ENCODE measurements at places on chromosomes 16 and 17. TPM values are rescaled to one million over a fixed set of nuclear protein-coding genes. Genes with fewer than 3 reads are reported as not detected.
A peak's percentile ranks its signal among the peaks of the same experiment; 100 is the strongest.

GRCh38 chr17:81306491-81306890 is 11.4 kb upstream of the SLC38A10 start:
- DNase-seq = no peak

DNA sequence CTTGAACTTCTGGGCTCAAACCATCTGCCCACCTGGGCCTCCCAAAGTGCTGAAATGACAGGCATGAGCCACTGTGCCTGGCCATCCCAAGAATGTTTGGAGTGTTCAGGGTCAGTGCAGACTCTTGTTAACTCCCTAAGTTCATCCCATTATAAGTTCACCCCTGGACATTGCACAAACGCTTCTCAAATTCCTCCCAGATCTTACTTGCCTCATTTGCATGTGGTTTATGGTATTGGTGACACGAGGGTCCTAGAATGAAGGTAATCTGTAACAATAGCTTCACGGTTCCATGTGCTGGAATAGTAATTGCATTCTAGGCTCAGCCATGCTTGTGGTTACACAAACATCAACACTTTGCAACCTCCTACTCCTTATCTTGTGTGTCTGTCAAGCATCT is 5.0 kb upstream of the CCDC42 start:
- DNase-seq = no peak

GRCh38 chr16:67943619-67944504 is at the start of gene LCAT:
Gene LCAT, minus strand, starts transcription at chr16:67944120. Its CDS starts 19 bp downstream, at chr16:67944101.
- DNase-seq = peak; percentile 81

- DNase-seq = no peak
Measured at GRCh38 chr16:11630046-11630767, 38.0 kb upstream of the SNN start.

DNA sequence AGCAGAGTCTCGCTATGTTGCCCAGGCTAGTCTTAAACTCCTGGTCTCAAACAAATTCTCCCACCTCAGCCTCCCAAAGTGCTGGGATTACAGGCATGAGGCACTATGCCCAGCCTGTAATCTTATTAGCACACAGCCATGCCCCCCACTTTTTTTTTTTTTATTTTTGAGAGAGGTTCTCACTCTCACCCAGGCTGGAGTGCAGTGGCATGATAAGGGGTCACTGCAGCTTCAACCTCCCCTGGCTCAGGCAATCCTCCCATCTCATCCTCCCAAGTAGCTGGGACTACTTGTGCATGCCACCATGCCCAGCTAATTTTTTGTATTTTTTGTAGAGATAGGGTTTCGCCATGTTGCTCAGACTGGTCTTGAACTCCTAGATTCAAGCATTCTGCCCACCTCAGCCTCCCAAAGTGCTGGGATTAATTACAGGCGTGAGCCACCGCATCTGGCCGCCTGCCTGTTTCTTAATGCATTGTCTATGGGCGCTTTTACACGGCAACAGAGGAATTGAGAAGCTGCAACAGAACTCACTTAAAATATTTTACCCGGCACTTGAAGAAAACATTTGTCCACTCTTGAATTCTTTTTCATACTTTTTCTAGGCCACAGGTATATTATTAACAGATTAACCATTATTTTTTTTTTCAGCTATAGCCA is 8.8 kb upstream of the CEP20 start:
- no peak for DNase-seq

DNA sequence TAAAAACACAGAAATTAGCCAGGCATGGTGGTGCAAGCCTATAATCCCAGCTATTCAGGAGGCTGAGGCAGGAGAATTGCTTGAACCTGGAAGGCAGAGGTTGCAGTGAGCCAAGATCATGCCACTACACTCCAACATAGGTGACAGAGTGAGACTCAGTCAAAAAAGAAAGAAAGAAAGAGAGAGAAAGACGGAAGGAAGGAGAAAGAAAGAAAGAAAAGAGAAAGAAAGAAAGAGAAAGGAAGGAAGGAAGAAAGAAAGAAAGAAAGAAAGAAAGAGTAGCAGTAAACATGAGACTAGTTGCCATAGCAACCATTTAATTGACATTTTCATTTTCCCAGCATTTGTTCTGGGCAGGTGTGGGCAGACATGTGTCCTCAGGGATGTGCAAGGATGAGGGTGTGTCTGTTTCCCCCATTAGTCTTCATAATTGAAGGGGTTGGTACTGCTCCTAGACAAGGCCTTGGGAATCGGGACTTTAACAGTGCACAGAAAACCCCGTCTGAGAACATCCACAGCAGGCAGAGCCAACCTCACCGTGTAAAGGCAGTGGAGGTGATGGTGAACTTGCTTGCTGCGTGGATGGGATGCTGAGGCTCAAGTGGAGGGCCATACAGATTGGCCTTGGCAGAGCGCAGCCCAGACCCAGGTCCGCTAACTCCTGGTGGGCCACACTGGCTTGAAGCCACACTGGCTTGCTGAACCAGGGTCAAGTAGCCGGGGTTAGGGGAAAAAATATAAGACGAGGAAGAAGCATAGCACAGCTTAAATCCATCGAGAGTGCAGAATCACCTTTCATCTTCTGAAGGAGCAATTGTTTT is 35.2 kb upstream of the KIFC3 start:
- DNase-seq = no peak

DNA sequence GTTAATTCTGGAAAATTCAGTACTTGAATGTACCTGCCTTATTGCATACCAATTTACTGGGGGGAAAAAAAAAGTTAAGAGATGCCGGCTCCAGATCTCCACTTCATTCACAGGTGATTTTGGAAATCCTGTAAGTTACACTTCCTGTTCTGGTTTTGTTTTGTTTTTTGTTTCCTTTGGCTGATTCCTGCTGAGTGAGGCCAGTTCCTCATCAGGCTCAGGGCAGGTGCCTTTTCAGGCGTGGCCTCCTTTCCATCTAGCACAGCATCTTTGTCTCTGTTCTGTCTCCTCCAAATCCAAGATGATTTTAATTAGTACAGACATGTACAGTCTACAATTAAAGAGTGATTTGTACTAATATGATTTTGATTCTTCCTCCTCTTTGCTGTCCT is 19.2 kb downstream of the CYB561 start:
- no peak for DNase-seq

DNA sequence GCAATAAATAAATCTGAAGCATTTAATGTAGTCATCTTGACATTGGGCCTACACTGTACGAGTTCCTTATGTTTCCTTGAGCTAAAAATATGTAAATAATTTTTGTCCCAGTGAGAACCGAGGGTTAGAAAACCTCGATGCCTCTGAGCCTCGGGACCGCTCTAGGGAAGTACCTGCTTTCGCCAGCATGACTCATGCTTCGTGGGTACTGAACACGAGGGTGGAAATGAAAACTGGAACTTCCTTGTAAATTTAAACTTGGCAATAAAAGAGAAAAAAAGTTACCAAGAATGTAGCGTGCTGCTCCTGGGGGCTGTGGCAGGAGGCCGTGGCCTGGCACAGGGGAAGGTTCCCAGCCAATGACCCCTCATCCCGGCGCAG is 74.1 kb downstream of the SOCS1 start:
- peak; percentile 28 for DNase-seq

GRCh38 chr16:11571549-11571948 is 15.2 kb downstream of the LITAF start:
- DNase-seq = no peak

- DNase-seq = no peak
Measured at GRCh38 chr16:53629151-53629550, 74.5 kb downstream of the RPGRIP1L start.

GRCh38 chr16:11619327-11619851 is 32.7 kb upstream of the LITAF start:
- no peak for DNase-seq

- DNase-seq = no peak
Measured at GRCh38 chr17:75793460-75793859, 8.9 kb downstream of the UNK start.

DNA sequence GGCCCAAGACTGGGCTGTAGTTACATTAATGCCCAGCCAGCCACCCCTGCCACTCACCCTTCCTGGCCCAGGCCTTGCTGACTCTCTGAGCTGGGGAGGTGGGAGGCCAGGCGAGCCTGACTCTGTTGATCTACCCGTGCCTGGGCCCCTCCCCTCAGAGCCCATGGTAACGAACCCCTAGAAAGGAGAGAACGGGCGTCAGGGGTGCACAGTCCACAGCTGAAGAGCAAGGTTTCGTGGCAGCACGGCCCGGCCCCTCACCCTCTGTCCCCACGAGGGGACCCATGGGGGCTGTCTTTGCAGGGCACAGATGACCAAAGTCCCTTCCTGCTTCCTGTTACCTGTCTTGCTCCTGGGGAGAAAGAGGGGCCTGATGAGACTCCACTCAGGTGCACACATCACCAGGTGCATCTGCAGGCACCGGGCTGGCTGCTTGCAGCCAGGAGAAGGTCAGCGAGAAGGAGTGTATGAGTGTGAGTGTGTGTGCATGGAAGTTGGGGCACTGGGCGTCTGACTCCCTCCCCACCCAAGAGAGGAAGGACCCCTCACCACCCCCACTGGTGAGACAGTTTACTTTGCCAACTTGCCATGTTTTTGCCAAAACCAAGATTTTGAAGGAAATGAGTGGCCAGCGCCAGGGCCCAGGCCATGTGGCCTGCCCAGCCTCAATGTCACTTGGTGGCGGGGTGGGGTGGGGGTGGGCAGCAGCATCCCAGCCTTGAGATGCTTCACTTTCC is 359.1 kb downstream of the SEC14L1 start:
- no peak for DNase-seq

- DNase-seq = no peak
Measured at GRCh38 chr16:17321824-17322223, 148.9 kb downstream of the XYLT1 start.

DNA sequence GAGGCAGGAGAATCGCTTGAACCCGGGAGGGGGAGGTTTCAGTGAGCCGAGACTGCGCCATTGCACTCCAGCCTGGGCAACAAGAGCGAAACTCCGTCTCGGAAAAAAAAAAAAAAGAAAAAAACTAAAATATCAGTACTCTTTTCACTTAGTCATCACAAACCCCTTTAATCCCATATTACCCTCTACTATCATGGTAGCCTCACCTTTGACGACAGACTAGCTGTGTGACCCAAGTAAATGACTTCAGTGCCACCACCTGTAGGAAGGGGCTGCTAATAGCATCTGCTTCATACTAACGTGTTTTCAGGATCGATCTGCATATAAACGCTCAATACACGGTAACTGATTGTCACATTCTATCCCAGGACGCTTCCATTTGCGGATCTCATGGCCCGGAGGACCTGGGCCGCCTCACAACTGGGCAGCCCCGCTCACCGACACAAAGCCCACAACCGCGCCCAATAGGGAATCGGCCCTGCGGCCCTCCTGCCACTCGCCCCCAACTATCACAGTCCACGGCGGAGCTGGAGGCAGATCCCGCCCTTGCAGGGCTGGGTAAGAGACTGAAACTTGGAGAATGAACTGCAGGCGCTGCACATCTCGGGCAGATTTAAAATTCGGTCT is 1.1 kb upstream of the ZNF263 start:
- no peak for DNase-seq

DNA sequence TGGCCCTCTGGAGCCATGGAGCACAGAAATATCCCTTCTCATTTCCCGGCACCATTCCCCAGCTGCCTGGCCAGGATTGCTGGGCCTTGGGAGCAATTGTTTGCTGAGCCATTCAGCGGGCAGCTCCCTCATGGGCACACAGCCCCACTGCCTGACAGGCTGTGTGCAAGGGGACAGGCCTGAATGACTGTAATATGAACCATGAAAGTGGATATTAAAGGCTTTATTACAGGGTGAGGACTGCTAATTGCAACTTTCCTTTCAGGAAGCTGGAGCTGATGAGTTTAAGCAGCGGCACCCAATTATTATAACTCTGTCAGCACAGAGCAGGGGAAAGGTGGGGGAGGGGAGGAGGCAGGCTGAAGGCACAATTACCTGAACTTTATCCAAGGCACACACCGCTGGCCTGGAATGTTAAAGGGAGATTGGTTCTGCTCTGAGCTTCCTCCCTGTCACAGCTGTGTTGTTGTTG is 159.8 kb upstream of the SDK2 start:
- no peak for DNase-seq

- DNase-seq = no peak
Measured at GRCh38 chr17:15918661-15919259, 26.2 kb upstream of the ADORA2B start.

DNA sequence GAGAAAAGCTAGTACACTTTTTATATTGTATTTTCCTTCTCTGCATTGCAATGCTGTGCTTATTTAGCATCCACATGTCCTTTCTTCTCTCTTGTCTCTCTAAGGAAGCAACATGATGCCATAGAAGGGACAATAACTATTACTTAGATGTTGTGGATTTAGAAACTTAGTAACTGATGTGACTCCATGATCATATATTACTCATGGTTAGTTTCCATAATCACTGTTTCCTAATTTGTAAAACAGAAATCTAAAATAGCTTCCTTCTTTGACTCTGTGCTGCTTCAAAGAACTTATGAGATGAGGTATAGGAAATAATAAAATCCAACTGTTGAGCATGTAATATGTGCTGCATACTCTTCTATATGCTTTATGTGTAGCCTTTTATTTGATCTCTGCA is 6.6 kb upstream of the ABCA5 start:
- DNase-seq = no peak

GRCh38 chr16:62963846-62964245 is 927.6 kb upstream of the CDH8 start:
- DNase-seq = no peak

- no peak for DNase-seq
Measured at GRCh38 chr17:41015454-41015853, 6.5 kb upstream of the KRTAP3-1 start.

DNA sequence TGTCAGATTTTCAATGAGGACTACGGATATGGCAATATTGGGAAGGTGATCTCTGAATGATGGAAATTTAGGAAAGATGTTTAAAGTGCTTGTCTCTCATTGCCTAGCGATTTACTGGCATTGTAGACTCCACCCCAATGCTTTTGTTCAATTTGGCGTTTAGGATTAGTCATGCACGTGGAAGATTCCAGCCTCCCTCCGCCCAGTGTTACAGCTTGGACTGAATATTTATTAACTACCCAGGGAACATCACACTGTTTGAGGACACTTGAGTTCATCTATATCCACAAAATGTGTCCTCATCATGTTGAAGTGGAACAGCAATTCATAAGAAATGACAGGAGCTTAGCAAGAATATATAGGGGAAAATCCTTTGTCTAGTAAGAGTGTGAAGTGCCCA is 738.8 kb upstream of the RBFOX1 start:
- no peak for DNase-seq

DNA sequence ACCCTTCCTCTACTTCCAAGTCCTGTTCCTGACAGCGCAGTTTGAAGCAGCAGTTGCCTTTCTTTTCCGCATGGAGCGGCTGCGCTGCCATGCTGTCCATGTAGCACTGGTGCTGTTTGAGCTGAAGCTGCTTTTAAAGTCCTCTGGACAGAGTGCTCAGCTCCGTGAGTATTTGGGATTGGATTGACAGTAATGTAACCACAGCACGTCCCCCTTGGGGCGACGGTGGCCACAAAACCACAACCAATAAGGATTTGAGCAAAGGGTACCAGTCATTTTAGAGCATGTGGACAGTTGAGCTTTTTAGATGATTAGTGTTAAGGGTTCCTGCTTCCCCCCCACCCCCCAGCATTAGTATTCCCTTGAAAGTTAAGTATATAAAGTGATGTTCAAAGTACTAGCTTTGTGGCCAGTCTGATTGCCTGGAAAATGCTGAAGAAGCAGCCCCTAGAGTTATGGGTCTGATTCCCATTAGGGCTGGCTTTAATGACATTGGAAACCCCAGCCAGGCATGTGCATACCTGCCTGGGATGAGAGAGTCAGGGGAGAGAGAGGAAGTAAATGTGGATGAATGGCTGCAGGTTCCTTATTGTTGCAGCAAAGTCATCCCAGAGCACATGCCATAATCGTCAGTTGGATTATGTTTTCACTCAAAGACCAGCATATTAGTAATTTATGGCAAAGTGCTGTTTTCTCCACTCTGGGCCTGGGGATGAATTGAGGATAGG is 31.6 kb upstream of the SLC12A3 start:
- DNase-seq = no peak

MYLK3 gene
- total RNA-seq = 88.8 TPM

OR2C1 gene
- 0.39 TPM for total RNA-seq

CLEC19A gene
- not detected for total RNA-seq

NDRG4 gene
- total RNA-seq = 375 TPM

All from testis (tissue), 5 donors.